ENCODE measurements at places on chromosomes 5 and 9. TPM values are rescaled to one million over a fixed set of nuclear protein-coding genes. Genes with fewer than 3 reads are reported as not detected.
A peak's percentile ranks its signal among the peaks of the same experiment; 100 is the strongest.

CCDC183 gene
- polyA plus RNA-seq = 0.21 TPM

- no peak for DNase-seq
Observed at GRCh38 chr5:73469878-73470277, 21.3 kb upstream of the FOXD1 start.

GRCh38 chr5:150609843-150610584, 30.4 kb upstream of the SYNPO start:
- DNase-seq = no peak

DNA sequence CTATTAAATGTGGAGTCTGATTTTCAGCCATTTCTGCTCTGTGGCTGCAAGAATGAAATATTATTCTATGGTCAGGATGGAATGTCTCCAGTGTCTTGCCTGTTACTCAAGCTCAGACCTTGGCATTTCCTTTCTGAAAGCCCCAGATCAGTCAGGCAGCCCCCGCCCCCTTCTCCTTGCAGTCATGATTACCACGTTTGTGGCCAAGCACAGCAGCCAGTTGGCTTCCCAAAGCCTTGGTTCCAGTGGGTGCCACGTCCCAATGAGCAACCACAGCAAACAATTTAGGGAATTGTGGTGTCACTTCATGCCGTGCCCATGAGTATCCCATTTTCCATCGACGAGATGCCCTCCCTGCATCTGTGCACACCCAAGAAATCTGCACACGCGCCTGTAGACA, 9.7 kb upstream of the OBP2A start:
- no peak for DNase-seq

DNA sequence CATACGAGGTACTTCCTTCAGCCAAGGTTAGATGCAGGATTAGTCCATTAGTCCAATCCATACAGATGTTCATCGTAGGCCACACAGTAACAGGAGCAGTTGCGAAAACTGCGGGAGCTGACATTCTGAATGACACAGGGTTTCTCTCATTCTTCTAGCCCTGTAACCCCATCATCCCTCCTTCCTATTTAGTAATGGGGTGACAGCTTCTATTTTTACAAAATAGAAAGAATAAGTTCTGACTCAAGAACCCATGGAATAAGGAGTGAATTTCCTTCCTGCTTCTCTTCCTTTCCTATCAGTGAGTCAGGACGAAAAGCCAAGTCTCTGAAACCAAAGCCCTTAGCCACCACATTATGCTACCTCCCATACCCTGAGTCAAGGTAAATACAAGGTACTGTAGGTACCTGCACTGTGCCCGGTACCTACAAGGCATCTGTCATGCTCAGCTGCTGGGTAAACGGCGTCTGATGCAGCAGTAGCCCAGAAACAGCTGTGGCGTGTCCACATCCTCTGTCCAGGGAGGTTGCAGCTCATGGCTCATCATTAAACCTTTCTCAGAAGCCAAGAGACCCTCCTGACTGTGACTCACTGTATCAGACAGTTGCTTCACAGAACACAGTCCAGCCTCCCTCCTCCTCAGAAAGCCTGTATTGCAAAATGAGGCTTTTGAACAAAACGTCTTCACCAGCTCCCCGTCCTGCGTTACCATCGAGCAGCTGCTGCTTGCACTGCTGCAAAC, 84.2 kb downstream of the ESM1 start:
- peak; percentile 83 for DNase-seq

Data from AG04450 (cell line).